COR-L47 (cell line): ENCODE measurements at places on chromosomes 2 and 18.

DNA sequence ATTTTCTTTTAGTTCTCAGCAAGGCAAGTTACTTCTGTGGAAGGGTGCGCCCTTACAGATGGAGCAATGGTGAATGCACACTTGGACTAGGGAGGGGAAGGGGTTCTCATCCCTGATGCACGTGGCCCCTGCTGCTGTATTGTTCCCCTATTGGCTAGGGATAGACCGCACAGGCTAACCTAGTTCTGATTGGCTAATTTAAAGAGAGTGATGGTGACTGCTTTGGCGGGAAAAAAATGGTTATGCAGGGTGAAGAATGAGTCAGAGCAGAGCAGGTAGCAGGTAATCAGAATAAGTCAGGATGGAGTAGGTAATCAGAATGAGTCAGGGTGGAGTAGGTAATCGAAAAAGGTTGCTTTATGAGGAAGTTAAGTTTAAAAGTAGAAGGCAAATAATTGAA, 171.5 kb downstream of the MTCL1 start:
- no peak for DNase-seq

- DNase-seq: peak; percentile 93
These were observed 27.0 kb downstream of the SKA1 start for GRCh38 chr18:50401888-50402287.

GRCh38 chr2:44708661-44709000, 232.9 kb upstream of the SIX3 start:
- DNase-seq: no peak

DNA sequence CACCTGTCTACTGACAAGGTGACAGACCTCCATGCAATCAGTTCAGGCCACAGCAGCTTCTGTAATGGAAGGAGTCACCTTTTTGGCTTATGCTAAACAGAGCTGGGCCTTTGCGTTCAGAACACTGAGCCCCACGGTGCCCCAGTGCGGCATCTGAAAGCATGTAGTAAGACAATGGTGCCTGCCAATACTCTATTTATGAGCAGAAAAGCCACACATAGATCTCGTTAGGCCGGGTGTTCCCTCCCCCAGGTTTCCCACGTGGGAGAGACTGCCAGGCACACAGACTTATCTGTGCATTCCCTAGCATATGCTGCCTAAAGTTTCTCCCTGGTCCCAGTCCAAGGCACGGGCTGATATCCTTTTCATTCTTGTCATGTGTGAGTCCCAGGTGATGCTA, 150.9 kb downstream of the ACTR3 start:
- DNase-seq: no peak

DNA sequence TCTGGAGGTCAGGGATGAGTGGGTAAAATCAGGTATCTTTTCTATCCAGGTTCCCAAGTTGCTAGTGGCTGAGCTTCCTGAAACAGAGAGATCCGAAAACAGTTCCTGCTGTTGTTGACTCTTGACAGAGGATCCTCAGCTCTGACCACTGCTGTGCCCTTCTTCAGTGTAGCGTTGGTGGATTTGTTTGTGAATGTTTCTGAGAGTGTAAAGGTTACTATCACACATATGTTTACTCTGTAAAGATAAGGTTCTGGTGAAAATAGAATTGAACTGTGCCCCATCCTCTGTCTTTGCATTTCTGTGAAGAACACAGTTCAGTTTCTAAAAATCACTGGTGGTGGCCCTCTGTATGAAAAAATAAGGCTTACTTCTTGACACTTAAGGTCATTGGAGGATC, 119.8 kb downstream of the LDLRAD4 start:
- no peak for DNase-seq

- DNase-seq: no peak
These were observed 37.5 kb downstream of the SNED1 start for GRCh38 chr2:241035818-241036396.

- DNase-seq: no peak
These were observed 1044.0 kb upstream of the PIK3C3 start for GRCh38 chr18:40911041-40911440.

GRCh38 chr18:4842751-4843150, 354.3 kb downstream of the AKAIN1 start:
- DNase-seq: no peak

GRCh38 chr18:55457028-55457427, 131.0 kb downstream of the TCF4 start:
- no peak for DNase-seq

DNA sequence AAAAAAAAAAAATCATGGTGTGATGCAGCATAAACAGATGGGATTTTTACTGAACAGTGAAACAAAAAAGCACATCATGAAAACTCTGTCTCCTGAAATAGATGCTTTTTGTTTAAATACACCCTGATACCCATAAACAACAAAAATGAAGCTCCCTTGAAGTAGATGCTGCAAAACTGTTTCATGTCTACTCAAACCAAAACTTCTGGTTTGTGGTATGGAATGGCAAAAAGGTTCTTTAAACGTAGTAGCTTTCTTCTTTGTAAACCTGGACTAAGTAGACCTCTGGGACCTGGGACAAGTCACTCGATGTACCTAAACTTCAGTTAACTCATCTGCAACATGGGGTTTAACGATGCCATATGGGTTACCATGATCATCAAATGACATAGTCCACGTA, 64.4 kb upstream of the RAPH1 start:
- DNase-seq: no peak

GRCh38 chr2:72035518-72036172, 112.0 kb downstream of the CYP26B1 start:
- DNase-seq: no peak

DNA sequence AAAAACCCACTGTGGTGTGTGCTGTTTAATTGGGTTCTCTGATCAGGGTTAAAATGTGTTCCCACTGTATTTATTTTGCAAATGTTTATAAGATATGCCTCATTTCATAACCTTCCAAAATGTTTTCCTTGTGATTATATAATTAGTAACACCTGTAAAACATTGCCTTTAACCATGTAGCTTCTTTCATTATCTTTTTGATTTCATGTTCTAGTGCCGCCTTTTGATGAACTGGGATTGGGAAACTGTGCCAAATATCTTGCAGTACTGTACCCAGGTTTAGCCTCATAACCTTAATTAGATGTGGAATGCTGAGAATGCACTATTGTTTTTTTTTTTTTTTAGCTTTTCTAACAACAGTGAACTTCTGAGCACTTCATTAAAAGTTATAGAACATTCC, 96.9 kb downstream of the TANC1 start:
- DNase-seq: no peak

DNA sequence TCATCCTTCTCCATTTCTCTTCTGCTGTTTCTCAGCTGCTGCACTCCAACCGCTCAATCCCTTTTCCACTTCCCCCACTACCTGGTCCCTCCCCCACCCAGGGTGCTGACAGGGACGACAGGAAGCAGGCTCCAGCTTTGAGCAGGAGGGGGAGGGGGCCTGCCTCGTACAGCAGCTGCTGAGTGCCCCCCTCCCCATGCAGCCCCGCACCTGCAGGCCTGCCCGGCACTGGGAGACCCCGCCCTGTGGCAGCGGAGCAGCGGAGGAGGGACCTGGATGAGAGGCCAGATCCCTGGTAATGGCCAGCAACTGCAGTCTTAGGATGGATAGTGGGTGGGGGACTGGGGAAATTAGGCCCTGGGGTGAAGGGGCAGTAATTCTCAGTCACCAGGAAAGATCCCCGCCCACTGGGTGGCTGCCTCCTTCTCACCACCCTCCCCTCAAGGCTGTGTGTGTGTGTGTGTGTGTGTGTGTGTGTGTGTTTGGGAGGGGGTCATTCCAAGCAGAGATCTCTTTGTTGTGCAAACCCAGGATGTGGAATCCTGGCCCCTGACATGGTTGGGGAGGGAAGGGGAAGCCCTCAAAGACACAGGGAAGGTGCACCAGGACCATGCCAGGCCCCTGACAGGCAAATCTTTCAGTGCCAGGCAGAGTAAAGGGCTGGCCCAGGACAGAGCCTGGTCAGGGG, 6.8 kb upstream of the CRYBA2 start:
- peak; percentile 96 for DNase-seq

DNA sequence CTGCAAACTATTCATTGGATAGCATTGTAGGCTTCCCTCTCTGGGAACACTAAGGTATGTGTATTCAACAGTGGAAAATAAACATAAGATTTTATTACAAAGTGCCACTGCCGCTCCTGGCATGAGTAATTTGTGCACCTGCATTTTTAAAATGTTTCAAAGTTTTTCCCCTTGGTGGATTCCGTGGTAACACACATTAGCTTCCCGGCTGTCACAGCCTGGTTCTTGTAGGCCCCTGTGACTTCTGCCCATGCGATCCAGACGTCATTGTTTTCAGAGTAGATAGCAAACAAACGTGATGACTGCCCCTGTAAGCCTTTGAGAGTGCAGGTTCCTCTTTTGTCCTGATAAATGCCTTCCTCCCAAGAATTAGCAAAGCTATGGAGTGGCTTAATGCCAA, 421.0 kb downstream of the ZNF521 start:
- DNase-seq: peak; percentile 22

DNA sequence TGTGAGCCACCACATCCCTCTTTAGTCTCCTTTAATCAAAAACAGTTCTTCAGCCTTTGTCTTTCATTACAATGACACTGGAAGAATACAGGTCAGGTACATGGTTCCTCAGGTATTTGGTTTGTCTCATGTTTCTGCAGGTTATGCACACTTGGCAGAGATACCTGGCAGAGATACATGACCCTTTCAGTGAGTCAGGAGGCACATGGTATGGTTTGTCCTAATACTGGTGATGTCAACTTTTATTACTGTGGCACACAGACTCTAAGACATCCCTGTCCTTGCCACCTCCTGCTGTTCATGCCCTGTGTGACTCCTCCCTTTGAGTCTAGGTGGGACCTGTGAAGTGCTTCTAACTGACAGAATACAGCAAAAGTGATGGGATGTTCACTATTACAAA, 58.4 kb downstream of the SPIRE1 start:
- no peak for DNase-seq

GRCh38 chr18:7626175-7626921, 59.2 kb downstream of the PTPRM start:
- DNase-seq: no peak

DNA sequence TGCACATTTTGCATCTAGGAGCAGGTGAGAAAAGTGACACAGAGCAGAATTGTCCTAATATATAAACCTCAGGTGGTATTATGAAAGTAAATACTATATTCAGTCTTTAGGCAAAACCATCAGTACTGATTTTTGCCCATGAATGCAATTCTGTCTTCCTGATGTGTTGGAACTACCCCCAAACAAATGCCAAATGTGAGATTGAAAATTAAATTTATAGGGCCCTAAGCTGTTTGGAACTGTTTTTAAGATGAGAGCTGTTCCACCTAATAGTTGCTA, 115.2 kb downstream of the SH3RF3 start:
- DNase-seq: no peak

GRCh38 chr2:73343992-73344391, 41.6 kb upstream of the ALMS1 start:
- DNase-seq: no peak

GRCh38 chr2:143226714-143227541, 97.7 kb downstream of the ARHGAP15 start:
- no peak for DNase-seq
